ENCODE measurements at places on chromosomes 4 and X.

DNA sequence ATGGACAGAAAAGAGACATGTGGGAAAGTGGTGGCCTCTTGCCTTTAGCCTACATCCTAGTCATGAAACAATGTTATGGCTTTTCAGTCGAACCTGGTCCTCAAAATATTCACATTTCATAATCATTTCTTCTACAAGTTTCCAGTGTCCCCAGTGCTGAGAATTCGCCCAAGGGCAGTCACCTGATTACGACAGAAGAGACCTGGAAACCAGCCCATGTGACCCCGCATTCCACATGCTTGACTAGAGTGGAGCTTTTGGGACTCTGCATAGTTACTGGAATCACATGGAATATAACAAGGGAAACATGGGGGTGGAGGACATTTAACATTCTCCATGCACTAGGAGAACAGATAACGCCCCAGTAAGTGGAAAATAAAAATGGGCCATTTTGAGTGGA, 100.1 kb downstream of the PPARGC1A start:
- peak; percentile 19 for DNase-seq

GRCh38 chrX:140817943-140818342, 108.4 kb downstream of the LINC00632 start:
- DNase-seq = peak; percentile 2

DNA sequence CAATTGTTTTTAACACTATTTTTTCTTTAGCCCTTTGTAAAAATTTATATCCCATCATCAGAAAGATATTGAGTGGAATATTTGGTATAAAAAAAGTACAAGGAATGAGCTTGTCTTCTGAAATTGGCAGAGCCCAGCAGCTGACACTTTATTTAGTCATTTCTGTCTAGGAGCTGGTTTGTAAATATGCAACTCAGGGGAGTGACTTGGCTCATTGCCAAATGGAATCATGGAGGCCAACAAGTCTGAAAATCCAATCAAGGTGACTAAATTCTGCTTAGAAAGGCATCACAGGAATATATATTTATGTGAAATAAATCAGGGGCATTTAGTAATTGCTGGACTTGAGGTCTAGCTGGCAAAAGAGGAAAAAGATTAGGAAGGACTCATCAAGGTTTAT, 74.4 kb downstream of the OTC start:
- DNase-seq = no peak

GRCh38 chr4:125729171-125729570, 414.4 kb downstream of the FAT4 start:
- DNase-seq = no peak

- DNase-seq = no peak
Measured at GRCh38 chr4:530017-530781, 31.2 kb downstream of the PIGG start.

- no peak for DNase-seq
Measured at GRCh38 chr4:52956691-52957090, 94.6 kb downstream of the RASL11B start.

- peak; percentile 93 for DNase-seq
Measured at GRCh38 chr4:121255986-121256750, 92.0 kb upstream of the TNIP3 start.
